ENCODE measurements at places on chromosomes 16 and 17.

- DNase-seq: no peak
These were observed 11.3 kb upstream of the DCAF7 start for GRCh38 chr17:63538693-63539595.

- DNase-seq: no peak
These were observed 279.3 kb downstream of the ZFHX3 start for GRCh38 chr16:72768591-72768990.

- DNase-seq: no peak
These were observed 293.4 kb downstream of the SHISA9 start for GRCh38 chr16:13194766-13195165.

- DNase-seq: no peak
These were observed 3.6 kb upstream of the XAF1 start for GRCh38 chr17:6752068-6752909.

DNA sequence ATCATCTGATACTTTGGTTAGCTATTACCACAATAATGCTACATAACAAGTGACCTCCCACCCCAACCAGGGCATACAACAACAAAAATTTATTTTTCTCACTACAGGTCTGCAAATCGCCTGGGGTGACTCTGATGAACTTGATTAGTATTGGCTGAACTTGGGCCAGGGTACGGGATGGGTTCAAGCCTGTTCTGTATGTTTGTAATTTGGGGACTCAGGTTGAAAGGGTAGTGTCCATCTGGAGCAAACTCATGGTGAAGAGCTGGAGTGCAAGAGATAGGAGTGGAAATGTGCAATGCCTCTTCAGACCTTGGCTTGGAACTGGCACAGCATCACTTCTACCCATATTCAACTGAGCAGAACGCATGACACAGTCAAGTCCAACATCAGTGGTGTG, 16.3 kb upstream of the NKD1 start:
- no peak for DNase-seq

DNA sequence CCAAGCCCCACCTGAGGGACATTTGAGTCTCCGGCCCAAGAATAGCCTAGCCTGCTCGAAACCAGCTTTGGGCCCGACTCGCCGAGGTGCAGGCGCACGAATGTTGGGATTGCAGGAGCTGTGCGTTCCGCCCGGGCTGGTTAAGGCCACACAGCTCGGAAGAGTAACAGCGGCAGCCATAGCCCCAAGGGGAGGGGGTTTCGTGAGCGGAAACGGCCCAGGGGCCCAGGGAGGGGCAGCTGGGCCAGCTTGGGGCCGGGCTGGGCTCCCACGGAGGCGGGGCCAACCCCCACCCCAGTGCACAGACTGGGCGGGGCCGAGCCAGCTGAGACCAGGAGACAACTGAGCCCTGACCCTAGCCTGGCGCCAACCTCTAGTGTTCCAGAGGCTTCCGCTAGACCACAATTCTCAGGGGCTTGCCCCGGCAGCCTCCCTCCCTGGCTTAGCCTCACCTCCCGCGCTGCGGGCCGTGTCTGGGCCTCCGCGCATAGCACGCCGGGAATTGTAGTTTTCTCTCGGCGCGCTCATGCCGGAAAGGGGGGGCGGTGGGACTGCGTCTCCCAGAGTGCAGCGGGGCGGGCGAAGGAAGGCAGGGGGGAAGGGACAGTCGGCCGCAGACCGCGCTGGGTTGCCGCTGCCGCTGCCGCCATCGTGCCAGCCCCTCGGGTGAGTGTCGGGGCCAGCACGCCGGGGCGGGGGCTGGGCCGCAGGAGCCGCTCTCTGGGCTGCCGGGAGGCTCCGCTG, at the start of gene NUTF2:
Gene NUTF2, plus strand, starts transcription at position 614 of the 744 bp plus-strand sequence. CDS start 18,198 bp downstream, outside the sequence.
- DNase-seq: peak; percentile 97

- no peak for DNase-seq
These were observed 24.6 kb upstream of the SLC5A11 start for GRCh38 chr16:24821129-24821528.

DNA sequence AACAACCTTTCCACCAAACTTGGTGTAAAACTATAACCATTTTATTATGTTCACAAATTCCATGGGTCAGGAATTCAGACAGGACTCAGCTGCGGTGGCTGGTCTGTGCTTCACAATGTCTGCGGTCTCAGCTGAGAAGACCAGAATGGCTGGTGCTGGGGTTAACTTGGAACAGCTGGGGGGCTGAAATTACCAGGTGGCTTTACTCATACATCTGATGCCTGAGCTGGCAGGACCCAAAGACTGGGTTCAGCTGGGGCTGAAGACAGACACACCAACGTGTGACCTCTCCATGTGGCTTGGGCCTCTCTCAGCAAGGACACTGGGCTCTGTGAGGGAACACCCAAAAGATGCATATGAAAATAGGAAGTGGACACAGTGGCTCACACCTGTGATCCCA, 5.7 kb upstream of the HID1 start:
- DNase-seq: no peak

DNA sequence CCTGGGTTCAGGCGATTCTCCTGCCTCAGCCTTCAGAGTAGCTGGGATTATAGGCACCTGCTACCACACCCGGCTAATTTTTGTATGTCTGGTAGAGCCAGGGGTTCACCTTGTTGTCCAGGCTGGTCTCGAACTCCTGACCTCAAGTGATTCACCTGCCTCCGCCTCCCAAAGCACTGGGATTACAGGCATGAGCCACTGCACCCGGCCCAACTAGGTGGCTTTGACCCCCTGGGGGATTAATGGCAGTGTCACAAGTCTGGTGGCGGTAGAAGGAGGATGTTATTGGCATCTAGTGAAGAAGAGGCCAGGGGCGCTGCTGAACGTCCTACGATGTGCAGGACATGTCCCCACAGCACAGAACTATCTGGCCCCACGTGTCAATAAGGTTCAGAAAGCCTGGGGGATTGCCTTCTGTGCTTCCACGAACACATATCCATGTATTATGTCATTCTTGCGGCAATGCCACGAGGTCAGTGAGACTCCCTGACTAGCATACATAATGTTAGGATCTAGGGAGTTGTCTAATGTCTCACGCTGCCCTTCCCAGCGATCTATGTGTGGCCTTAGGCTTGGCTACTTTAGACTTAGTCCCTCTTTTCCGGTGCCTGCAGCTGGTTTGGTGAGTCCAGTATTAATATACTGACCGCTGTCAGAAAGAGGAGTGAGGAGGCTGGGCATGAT, 75.8 kb downstream of the ABCC6 start:
- DNase-seq: no peak

- no peak for DNase-seq
These were observed 147.1 kb downstream of the TANC2 start for GRCh38 chr17:63113167-63113566.

DNA sequence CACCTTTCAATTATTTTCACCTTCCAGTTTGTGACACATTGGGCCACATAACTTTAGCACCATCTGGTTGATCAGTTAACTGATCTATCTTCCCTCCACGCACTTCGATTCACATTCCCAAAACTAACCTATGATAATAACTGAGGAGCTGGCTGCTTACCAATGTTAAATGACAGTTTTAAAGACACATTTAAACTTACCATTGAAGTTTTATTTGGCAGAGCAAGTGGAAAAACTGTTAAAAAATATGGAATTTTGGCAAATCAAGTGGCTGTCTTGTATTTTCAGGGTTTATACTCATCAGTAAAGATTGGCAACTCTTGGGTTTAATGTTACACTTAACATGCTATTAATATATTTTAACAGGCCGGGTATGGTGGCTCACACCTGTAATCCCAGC, 5.4 kb upstream of the APOH start:
- no peak for DNase-seq

GRCh38 chr17:70072546-70073309, 2.3 kb upstream of the KCNJ16 start:
- no peak for DNase-seq

GRCh38 chr17:61444831-61445230, 7.4 kb upstream of the TBX4 start:
- no peak for DNase-seq

GRCh38 chr17:50613007-50613992, 21.4 kb upstream of the ABCC3 start:
- no peak for DNase-seq

DNA sequence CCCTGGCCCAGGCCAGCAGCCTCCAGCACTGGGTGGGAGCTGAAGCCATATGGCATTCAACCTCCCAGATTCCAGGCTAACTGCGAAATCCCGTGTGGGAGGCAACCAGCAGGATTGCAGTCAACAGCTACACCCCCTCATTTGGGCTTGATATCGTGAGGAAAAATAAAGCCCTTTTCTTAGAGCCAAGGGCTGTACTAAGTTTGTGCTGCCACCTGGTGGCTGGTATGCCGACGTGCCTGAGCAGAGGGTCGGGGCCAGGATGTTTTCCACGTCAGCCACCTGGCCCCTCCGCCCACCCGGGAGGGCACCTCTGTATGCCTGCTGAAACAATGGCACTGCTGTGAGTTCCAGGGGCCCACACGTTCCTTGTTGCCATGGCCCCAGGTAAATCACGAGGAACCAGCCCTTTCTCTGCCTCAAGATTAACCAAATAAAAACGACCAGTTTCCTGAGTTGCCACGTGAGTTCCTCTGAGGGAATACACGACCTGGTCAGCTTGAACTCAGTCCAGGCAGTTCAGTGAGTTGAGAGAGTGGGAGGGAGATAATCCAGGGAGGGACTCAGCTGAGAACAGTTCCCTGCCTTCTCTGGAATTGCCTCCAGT, 9.0 kb downstream of the TMEM98 start:
- peak; percentile 58 for DNase-seq

DNA sequence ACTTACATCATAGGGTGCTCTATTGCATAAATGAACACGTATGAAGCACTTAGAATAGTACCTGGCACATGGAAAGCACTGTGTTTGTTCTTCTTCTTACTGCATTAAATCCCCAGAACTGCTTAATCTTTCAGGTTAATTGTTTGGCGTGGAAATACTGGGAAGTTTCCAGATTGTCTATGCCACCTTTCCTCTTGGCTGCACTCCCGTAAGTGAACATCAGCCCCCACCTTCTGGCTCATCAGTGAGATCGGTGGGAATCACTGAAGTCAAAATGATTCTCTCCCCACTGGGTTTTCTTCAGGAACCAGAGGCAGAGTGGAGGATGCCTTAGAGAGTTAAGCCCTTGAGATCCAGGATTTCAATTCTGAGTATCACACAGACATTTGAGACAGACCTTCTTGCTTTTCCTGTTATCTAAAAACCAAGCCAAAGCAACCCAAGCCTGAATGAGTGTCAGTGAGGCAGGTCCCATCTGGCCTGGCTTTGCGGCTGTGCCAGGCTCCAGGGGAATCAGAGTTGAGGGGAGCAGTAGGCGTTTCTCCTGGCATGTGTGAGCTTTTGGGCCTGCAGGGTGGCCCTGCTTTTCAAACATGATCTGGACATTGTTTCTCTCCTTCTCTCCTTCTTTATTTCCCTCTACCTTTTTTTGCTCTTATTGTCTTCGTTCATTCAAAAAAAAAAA, 59.1 kb downstream of the OTOA start:
- no peak for DNase-seq

GRCh38 chr16:84647828-84648594, at the start of gene KLHL36:
TSS of gene KLHL36 (plus strand) at chr16:84648511. CDS start at chr16:84650868, 2,357 bp downstream.
- peak; percentile 82 for DNase-seq

- no peak for DNase-seq
These were observed 22.1 kb upstream of the FASN start for GRCh38 chr17:82120148-82120547.

DNA sequence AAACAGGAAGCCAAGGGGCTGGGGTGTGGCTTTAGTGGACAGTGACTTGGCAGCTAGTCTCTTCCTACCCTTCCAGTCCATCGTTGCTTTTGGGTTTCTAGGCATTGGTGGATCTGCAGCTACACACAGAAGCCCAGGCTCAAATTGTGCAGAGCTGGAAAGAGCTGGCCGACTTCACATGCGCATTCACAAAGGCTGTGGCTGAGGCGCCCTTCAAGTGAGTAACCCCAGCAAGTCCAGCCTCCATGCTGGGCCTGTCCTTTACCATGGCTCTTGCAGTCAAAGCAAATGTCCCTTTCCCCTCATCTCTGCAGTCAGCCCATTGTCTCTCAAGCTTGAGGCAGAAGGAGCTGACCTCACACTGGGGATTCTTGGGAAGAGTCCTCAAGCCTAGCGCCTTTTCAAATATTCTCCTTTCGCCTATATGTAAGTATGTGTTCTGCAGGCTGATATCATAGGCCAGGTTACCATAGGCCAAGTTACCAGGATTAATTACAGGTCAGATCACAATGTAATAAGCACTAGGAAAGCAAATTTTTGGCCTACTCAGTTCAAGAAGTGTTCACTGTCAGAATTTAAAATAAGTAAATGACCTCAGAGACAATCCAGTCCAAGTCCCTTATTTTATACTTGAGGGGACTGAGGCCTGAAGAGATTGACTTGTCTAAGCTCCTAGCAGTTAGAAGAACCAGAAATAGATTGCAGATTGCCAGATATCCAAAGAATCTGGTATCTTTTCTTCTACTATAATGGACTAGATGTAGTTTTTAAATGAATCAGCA, 6.5 kb downstream of the EME1 start:
- no peak for DNase-seq

- DNase-seq: no peak
These were observed 48.1 kb downstream of the XPO6 start for GRCh38 chr16:28163699-28164098.
